COR-L47 (cell line): ENCODE measurements at places on chromosomes 2 and 18.
A peak's percentile ranks its signal among the peaks of the same experiment; 100 is the strongest.

DNA sequence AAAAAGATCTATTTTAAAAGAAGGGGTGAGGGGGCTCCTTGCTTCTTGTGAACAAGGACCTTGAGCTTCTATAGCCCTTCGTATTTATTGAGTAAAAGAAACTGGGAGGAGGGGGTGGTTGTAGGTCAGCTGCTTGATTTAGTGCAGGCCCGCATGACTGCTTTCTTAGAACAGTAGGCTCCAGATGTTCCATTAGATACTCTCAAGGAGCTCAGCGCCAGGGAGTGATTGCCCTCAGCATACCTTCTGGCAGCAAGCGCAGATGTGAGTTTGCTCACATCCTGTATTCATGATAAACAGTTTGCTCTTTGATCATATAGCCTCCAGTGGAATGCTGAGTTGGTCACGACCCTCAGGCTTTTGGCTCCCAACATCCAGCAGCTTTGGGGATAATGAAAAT, 108.9 kb upstream of the XPO1 start:
- no peak for DNase-seq

DNA sequence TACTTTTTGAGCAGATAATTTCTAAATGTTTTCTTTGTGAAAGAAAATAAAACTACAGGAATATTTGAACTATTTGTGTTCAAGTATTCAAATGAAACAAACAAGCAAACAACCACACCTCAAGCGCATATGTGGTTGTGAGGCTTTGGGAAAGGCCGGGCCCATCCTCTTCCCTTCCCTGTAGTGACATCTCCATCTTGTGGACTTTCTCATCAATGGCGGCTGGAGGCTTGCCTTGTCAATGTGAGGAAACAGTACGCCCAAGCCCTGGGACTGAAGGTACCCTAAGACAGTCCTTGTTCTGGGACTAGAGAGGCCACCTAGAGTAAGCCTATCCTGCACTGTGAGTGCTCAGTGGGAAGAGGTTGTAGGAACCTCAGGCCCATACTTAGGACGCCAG, 166.8 kb downstream of the TPGS2 start:
- DNase-seq = peak; percentile 51

GRCh38 chr18:12659904-12660605, 2.1 kb upstream of the SPIRE1 start:
- peak; percentile 42 for DNase-seq

DNA sequence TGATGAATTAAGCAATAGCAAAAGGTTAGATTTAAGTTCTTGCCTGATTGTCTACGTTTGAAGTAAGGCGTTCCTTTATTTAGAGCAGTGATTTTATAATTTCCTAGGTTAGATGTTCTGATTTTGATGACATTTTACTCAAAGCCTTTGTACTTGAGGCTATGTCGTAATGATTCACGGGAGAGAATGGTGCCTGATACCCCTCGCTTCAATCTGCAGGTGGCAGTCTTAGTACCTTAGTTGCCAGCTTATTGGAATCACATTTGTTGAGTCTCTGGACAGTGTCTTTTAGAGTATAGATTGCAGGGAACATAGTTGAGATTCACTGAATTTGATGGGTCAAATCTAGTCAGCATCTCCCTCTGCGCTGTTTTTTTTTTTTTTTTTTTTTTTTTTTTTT, 89.5 kb downstream of the BIRC6 start:
- no peak for DNase-seq

DNA sequence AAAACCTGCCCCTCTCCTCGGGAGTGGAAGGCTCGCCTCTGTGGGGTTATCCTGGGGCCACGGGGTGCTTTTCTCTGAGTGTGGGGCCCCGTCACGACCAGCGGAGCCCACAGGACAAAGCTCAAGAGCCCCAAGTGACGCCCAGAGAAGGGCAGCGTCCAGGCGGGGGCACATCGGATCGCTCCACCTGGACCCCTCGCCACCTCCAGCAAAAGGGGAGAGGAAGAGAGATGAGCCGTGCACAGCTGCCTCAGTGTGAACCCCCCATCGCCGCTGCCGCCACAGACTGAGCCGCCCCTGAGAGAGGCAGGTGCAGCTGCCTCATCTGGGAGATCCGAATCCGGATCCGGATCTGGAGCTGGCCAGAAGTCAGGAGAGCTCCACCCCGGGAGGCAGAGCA, 282.5 kb upstream of the PXDN start:
- no peak for DNase-seq
